ENCODE measurements at places on chromosomes 2 and 18.
A peak's percentile ranks its signal among the peaks of the same experiment; 100 is the strongest.

- H3K27ac ChIP-seq: no peak overlapping the region
- no peak overlapping the region for H3K4me3 ChIP-seq
- no peak for DNase-seq
- peaks cover 5% of the 10 kb centered on the region for H3K27me3 ChIP-seq
These were observed 99.7 kb upstream of the KLHL29 start for GRCh38 chr2:23285091-23285800.

GRCh38 chr2:1987379-1987778, 243.1 kb upstream of the PXDN start:
- H3K36me3 ChIP-seq: no peaks in the 10 kb centered on the region
- H3K4me3 ChIP-seq: no peak overlapping the region
- H3K27me3 ChIP-seq: no peaks in the 10 kb centered on the region
- H3K27ac ChIP-seq: no peak overlapping the region
- no peak for DNase-seq

DNA sequence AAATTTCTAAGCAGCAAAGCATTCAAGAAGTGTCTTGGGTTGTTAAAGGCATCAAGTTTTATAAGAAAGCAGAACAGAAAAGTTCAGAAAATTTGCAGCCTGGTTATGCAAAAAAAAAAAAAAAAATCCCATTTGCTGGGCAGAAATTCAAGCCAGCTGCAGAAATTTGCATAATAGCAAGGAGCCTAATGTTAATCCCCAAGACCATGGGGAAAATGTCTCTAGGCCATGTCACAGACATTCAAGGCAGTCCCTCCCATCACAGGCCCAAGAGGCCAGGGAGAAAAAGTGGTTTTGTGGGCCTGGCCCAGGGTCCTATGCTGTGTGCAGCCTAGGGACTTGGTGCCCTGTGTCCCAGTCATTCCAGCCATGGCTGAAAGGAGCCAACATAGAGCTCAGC, 269.0 kb upstream of the SLC39A10 start:
- no peaks in the 10 kb centered on the region for H3K36me3 ChIP-seq
- no peak overlapping the region for H3K27ac ChIP-seq
- no peak overlapping the region for H3K4me3 ChIP-seq
- H3K4me1 ChIP-seq: peaks cover 5% of the 10 kb centered on the region
- peaks cover 2% of the 10 kb centered on the region for H3K27me3 ChIP-seq

DNA sequence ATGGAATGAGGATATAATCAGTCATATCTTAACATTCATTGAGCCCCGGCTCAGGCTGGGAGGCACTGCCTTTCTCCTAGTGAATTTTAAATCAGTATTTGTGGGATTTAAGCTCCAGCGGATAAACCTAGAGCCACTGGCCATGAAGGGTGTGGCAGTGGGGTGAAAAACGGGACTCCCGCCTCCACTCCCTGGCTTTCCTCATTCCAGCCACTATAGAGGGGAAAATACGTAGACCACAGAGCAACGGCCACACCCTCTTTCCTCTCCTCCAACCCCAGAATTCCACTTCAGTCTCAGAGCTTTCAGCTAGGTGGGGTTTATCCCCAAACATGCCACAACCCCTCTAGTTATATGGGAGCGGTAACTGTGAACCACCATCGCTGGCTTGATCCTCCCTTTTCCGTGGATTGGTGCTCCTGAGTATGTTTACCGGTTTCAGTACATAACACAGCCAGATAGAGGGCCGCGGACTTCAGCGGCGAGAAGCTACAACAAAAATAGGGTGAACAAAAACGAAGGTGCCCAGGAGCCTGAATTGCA, 70.6 kb upstream of the ITGB6 start:
- peaks cover 4% of the 10 kb centered on the region for H3K27me3 ChIP-seq
- no peak for DNase-seq
- H3K4me1 ChIP-seq: peaks cover 15% of the 10 kb centered on the region
- H3K4me3 ChIP-seq: peak overlapping the region; percentile 86
- H3K27ac ChIP-seq: peak overlapping the region; percentile 82

- no peak overlapping the region for H3K4me3 ChIP-seq
- DNase-seq: no peak
- peaks cover 3% of the 10 kb centered on the region for H3K27me3 ChIP-seq
- H3K36me3 ChIP-seq: no peaks in the 10 kb centered on the region
- H3K27ac ChIP-seq: no peak overlapping the region
- H3K4me1 ChIP-seq: peaks cover 6% of the 10 kb centered on the region
These were observed 36.5 kb upstream of the HPCAL1 start for GRCh38 chr2:10266133-10266620.

GRCh38 chr2:191386938-191387536, 141.8 kb downstream of the MYO1B start:
- H3K27me3 ChIP-seq: no peaks in the 10 kb centered on the region
- H3K36me3 ChIP-seq: no peaks in the 10 kb centered on the region
- no peak for DNase-seq
- no peak overlapping the region for H3K4me3 ChIP-seq
- H3K4me1 ChIP-seq: peaks cover 5% of the 10 kb centered on the region

DNA sequence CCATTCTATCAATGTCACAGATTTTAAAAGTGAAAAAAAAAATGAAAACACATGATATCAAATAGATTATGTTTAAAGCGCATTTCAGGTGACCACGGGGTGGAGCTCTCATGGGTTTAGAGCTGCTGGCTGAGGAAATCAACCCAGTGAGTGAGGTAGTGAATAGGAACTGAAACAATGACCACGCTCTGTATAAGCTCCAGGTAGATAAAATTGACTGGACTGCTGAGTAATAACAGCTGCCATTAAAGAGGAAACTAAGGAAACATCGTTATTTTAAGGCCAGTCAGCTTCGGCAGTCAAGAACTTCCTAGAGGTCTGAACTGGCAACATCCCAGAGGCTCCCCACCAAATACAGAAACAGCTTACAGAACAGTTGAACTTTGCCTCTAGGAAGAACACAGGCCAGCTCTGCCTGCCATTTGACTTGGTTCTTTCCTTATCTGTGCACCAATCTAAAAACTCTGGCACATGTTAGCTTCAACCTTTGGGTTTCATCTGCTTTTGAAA, 185.9 kb downstream of the PDE1A start:
- no peak overlapping the region for H3K27ac ChIP-seq
- peak overlapping the region; percentile 41 for H3K4me3 ChIP-seq
- DNase-seq: peak; percentile 6
- peaks cover 2% of the 10 kb centered on the region for H3K4me1 ChIP-seq
- no peaks in the 10 kb centered on the region for H3K36me3 ChIP-seq
- H3K27me3 ChIP-seq: peaks cover 4% of the 10 kb centered on the region

- H3K4me1 ChIP-seq: no peaks in the 10 kb centered on the region
- DNase-seq: no peak
- H3K4me3 ChIP-seq: no peak overlapping the region
- H3K27me3 ChIP-seq: peaks cover 9% of the 10 kb centered on the region
- no peaks in the 10 kb centered on the region for H3K36me3 ChIP-seq
These were observed 28.8 kb upstream of the EFEMP1 start for GRCh38 chr2:55952415-55952814.

DNA sequence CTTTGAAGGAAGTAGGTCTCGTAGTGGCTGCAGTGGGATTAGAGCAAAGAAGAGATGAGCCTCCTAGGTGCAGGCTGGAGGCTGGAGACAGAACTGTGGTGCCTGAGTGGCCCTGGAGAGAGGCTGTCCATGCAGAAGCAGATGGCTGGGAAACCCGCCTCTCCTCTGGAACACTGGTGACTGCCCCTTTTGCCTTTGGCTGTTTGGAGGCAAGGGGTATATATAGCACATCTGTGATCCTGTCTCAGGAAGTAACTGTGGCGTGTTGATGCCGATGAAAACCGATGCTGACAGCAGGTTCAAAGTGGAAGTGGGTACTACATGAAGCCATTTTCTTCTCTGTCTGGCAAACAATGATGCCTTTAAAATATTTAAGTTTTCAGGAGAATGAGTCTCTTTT, 43.5 kb downstream of the SLC9A2 start:
- H3K27ac ChIP-seq: no peak overlapping the region
- no peak for DNase-seq
- H3K4me1 ChIP-seq: peaks cover 4% of the 10 kb centered on the region
- peaks cover 13% of the 10 kb centered on the region for H3K27me3 ChIP-seq
- no peak overlapping the region for H3K4me3 ChIP-seq

DNA sequence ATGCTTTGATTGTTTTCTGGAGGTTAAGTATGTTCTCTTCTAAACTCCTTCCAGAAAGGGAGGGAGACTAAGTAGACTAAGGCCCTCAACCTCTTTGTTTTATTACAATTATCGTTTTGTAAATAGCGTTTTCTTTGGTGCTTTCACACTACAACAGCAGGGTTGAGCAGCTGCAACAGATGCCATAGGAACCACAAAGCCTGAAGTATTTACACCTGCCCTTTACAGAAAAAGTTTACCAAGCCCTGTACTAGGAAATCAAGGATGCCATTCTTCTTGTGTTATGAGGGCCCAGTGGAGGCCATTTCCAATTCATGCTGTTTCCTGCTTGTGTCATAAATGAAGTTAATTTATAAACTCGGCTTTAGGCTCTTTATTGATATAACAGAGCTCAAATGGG, 914.8 kb downstream of the DCDC2C start:
- no peak for DNase-seq
- H3K27ac ChIP-seq: no peak overlapping the region
- no peaks in the 10 kb centered on the region for H3K4me1 ChIP-seq
- no peaks in the 10 kb centered on the region for H3K27me3 ChIP-seq
- no peaks in the 10 kb centered on the region for H3K36me3 ChIP-seq

GRCh38 chr2:112198780-112199179, 56.1 kb downstream of the ZC3H8 start:
- H3K4me1 ChIP-seq: peaks cover 3% of the 10 kb centered on the region
- no peak overlapping the region for H3K4me3 ChIP-seq
- no peak for DNase-seq
- H3K27ac ChIP-seq: no peak overlapping the region

GRCh38 chr18:28689588-28689987, 512.7 kb upstream of the CDH2 start:
- H3K4me3 ChIP-seq: no peak overlapping the region
- no peaks in the 10 kb centered on the region for H3K36me3 ChIP-seq
- H3K4me1 ChIP-seq: no peaks in the 10 kb centered on the region
- H3K27me3 ChIP-seq: no peaks in the 10 kb centered on the region

DNA sequence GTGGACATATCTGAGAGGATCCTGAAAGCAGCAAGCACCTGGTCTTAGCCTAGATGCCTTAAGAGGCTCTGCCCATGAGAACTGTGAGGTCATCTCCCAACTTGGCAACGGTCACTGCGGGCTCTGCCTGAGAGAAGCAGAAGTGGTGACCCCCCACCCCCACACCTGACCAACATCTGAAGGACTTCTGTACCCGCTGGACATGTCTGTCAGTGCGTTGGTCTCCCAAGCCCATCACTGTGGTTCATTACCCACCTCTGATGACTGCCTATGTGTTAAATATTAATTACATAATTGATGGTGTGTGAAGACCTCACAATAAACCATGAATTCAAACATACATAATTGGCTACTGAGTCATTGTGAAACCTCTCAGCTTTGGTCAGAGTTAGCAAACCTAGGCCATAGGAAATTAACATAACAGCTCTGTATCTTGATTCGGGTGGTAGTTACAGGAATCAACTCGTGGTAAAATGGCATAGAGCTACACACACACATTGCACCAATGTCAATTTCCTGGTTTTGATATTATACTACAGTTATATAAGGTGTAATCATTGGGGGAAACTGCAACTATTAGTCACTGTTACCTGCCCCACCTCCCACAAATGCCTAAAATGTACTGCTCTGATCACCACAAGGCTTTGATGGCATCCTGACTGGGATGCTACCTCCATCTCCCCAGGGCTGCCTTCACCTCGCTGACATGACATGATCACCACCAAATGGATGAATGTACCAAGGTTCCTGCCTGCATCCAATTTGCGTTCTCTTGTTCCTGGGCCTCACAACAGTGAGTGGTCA, 4.3 kb upstream of the GALNT1 start:
- H3K4me3 ChIP-seq: no peak overlapping the region
- no peaks in the 10 kb centered on the region for H3K27me3 ChIP-seq
- peaks cover 2% of the 10 kb centered on the region for H3K36me3 ChIP-seq
- no peak overlapping the region for H3K27ac ChIP-seq
- H3K4me1 ChIP-seq: peaks cover 6% of the 10 kb centered on the region

DNA sequence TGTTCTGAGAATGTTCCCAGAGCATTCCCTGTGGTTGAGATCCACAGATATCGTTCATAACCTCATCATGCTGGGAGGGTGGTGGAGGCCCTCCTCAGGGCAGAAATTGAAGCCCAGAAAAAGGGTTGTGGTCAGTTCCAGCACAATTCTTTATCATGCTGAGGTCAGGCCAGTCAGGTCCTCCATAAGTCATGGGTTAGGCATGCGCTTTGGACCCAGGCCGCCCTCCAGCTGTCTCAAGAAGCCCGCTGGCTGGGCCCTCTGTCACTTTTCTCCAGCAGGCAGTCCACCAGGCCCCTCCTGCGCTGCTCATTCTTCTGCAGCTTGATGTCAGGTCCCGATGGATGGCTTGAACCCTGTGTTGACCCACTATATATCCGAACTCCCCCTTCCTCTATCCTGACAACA, 151.1 kb upstream of the NT5C1B start:
- peaks cover 2% of the 10 kb centered on the region for H3K4me1 ChIP-seq
- DNase-seq: no peak
- no peak overlapping the region for H3K27ac ChIP-seq
- H3K4me3 ChIP-seq: no peak overlapping the region
- H3K36me3 ChIP-seq: no peaks in the 10 kb centered on the region

- no peak overlapping the region for H3K4me3 ChIP-seq
- DNase-seq: no peak
- H3K4me1 ChIP-seq: no peaks in the 10 kb centered on the region
These were observed 47.6 kb downstream of the G6PC2 start for GRCh38 chr2:168948621-168949212.

DNA sequence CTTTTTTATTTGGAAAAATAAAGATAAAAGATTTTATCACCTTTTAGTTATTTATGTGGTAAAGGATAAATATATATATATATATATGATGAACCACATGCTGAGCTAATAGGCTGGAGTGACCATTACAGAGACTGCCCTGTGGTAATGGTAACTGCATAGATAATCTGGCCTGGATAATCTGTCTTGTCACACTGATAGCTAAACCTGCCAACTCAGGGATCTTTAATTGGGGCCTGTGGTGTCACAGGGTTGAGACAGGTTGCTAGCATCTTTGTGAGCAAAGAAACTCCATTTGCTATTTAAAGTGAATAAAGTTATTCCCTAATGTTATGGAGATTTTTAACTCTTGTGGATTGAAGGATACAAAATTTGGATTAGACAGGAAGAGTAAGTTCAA, 203.0 kb downstream of the PHLPP1 start:
- no peak overlapping the region for H3K27ac ChIP-seq
- H3K27me3 ChIP-seq: no peaks in the 10 kb centered on the region
- peaks cover 11% of the 10 kb centered on the region for H3K36me3 ChIP-seq
- H3K4me1 ChIP-seq: peaks cover 2% of the 10 kb centered on the region
- no peak for DNase-seq

- H3K27ac ChIP-seq: no peak overlapping the region
- no peaks in the 10 kb centered on the region for H3K4me1 ChIP-seq
- H3K4me3 ChIP-seq: no peak overlapping the region
- H3K27me3 ChIP-seq: no peaks in the 10 kb centered on the region
- H3K36me3 ChIP-seq: no peaks in the 10 kb centered on the region
These were observed 237.9 kb upstream of the MMADHC start for GRCh38 chr2:149825473-149825872.

DNA sequence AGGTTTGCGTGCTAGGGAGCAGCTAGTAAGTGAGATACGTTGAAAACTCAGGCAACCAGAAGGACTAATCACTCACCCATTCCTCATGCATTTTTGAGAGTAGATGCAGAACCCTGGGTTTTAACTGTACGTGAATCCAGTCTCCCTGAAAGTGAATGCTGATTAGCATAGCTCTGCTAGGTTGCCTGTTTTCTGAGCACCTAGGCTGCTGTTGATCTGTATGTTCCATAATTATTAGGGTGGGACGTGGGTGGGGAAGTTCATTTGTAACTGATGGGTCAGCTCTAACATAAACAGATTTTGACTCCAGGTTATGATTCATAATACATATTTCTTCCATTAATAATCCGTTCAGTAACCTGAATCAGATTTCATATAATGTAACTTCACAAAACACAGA, 379.0 kb upstream of the FANCL start:
- no peaks in the 10 kb centered on the region for H3K4me1 ChIP-seq
- DNase-seq: no peak
- H3K36me3 ChIP-seq: no peaks in the 10 kb centered on the region
- H3K27ac ChIP-seq: no peak overlapping the region
- H3K4me3 ChIP-seq: no peak overlapping the region
